Fibroblast of the aortic adventitia (primary cell): ENCODE measurements at places on chromosomes 3 and 15. TPM values are rescaled to one million over a fixed set of nuclear protein-coding genes. Genes with fewer than 3 reads are reported as not detected.

DNA sequence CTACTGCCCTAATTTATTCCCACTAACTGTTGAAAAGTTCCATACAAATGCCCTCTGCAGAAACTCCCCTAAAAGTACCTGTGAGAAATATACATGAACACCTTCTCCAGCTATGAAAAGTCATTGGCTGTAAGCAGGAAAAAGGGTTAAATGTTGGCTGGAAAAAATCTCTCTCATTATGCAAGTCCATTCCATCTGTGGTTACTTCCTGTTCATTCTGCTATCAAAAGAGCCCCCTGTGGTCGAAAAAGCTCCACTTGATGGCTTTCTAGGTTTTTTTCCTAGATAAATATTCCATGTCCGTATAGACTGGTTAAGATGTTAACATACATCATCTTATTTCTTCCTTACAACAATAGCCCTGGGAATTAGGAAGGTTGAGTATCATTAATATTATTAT is 56.2 kb upstream of the AKAP13 start:
- no peak for DNase-seq

GRCh38 chr3:105931500-105931899 is 62.7 kb upstream of the CBLB start:
- no peak for DNase-seq

GRCh38 chr3:46468753-46469600 is 4.3 kb upstream of the LTF start:
- DNase-seq, result no peak

The GP5 gene
- total RNA-seq, result 0.09 and 0.49 TPM in 2 replicates

- DNase-seq, result no peak
Measured at GRCh38 chr15:83850015-83850414, 196.1 kb downstream of the ADAMTSL3 start.

DNA sequence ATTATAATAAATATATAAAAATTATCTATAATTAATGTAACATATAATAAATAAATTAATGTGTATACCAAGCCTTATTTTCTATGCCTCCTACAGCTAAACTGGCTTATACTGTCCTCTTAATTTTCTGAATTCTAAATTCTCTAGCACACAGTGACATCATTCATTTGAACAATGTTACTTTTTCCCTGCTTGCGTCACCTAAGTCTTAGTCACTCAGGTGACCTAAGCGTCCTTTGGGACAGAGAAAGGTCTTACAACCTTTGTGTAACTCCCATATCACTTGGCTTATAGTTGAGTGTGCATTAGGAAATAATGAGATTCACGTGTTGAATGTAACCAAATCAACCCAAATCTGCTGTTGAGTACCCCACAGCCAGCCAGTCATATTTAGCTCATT is 48.5 kb upstream of the KCNMB2 start:
- DNase-seq, result no peak

The ZFAND6 gene
- 27.2 and 125 TPM in 2 replicates for total RNA-seq

- no peak for DNase-seq
Measured at GRCh38 chr15:35774653-35775052, 228.7 kb upstream of the DPH6 start.

- DNase-seq, result no peak
Measured at GRCh38 chr3:148367756-148368155, 329.9 kb upstream of the AGTR1 start.

The DPPA2 gene
- total RNA-seq, result not detected in 2 replicates

- DNase-seq, result no peak
Measured at GRCh38 chr3:142626971-142627370, 30.8 kb downstream of the PLS1 start.

The ADAMTS17 gene
- total RNA-seq, result 0.81 TPM in 1 of 2 replicates, not detected in the other

GRCh38 chr15:78075490-78076230 is 1.9 kb downstream of the TBC1D2B start:
- DNase-seq, result peak; percentile 93

The TMEM207 gene
- total RNA-seq, result not detected in 2 replicates

- DNase-seq, result no peak
Measured at GRCh38 chr15:33378866-33379480, 68.2 kb downstream of the RYR3 start.

The WWTR1 gene
- 54.7 and 205 TPM in 2 replicates for total RNA-seq

DNA sequence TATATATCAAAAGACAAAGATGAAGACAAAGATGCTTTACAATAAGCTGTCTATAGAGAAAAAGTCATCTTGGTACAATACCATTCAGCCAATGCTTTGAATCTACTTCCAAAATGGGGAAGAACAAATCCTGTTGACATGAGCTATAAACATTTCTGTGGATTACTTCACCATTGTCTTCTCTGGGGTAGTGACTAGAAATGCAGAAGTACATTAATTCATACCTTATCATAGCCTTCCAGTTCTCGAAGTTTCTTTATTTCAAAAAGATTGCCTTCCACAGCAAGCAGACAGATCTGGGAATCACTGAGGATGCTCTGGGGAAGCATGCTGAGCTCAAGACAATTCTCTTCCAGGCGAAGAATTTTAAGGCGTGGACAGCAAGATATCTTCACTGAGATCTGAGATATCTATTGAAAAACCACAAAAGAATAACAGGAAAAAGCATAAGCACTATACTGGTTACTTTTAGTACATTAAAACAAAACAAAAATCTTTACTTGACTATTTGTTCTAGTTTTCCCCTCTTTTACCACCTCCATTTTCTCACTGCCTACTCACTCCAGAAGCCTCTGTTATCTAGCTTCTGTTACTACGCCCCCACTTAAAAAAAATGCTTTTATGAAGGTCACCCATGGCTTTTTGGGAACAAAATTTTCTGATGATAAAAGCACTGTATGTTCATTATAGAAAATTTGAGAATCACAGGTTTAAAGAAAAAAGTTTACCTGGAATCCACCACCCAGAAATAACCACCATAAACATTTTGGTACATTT is 3.6 kb downstream of the LRRC57 start:
- DNase-seq, result no peak

The ADGRG7 gene
- not detected in 2 replicates for total RNA-seq

- no peak for DNase-seq
Measured at GRCh38 chr15:39445931-39446330, 134.9 kb upstream of the THBS1 start.

GRCh38 chr3:174198199-174198598 is 660.9 kb upstream of the NAALADL2 start:
- peak; percentile 37 for DNase-seq

The ITIH1 gene
- 1.3 TPM in 1 of 2 replicates, not detected in the other for total RNA-seq

- DNase-seq, result peak; percentile 11
Measured at GRCh38 chr15:65970937-65971740, 101.8 kb downstream of the RAB11A start.

GRCh38 chr15:63233667-63234423 is 43.6 kb upstream of the APH1B start:
- DNase-seq, result peak; percentile 91

The CHST2 gene
- total RNA-seq, result 5.0 and 14.4 TPM in 2 replicates

- peak; percentile 82 for DNase-seq
Measured at GRCh38 chr3:191141728-191142127, 57.3 kb upstream of the OSTN start.

The SLCO2A1 gene
- under 0.01 and 0.16 TPM in 2 replicates for total RNA-seq

The CHRM5 gene
- not detected in 2 replicates for total RNA-seq

- DNase-seq, result no peak
Measured at GRCh38 chr3:43010638-43011037, 31.5 kb downstream of the GASK1A start.

DNA sequence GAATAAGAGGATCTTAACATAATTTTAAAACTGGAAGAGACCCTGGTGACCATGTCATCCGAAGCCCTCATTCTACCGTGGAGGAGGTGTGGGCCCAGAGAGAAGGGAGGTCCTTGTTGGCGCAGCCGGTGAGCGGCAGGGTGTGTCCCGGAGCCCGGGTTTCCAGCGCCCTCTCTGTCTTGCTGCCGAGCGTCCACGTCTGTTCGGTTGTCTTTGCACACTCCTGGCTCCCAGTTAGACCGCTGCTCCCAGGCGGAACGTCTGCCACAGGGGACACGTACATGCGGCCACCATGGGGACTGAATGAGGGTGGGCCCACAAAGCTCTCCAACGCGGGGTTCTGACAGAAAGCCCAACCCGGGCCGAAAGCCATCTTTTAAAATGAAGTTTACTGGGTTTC is 6.6 kb upstream of the MUC4 start:
- DNase-seq, result no peak

GRCh38 chr3:179247289-179248015 is 3.5 kb downstream of the KCNMB3 start:
- no peak for DNase-seq

GRCh38 chr15:99433757-99434450 is 131.9 kb upstream of the MEF2A start:
- no peak for DNase-seq

- no peak for DNase-seq
Measured at GRCh38 chr15:50151476-50151875, 30.5 kb upstream of the SLC27A2 start.

DNA sequence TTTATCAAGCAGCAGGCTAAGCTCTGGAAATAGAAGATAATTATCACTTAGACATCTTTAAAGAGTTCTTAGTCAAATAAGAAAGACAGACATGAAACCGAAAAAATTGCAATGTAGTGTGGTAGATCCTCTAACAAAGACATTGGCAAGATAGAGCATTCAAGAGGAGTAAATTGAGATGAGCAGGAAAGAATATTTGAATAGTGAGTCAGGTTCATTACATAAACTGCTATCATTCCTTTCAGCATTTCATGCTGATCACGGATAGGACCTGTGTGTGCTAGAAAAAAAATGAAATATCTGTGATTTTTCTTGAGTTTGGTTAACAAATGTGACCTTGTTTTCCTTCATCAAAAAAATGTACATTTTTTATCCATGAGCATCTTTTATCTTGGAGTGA is 460.9 kb downstream of the OTOL1 start:
- DNase-seq, result no peak

The ACAN gene
- 2.0 and 3.3 TPM in 2 replicates for total RNA-seq

GRCh38 chr3:190026154-190026553 is 94.5 kb downstream of the P3H2 start:
- no peak for DNase-seq

The GALNT15 gene
- 10.9 and 22.0 TPM in 2 replicates for total RNA-seq

- peak; percentile 81 for DNase-seq
Measured at GRCh38 chr3:25592510-25592968, 72.2 kb downstream of the TOP2B start.

- DNase-seq, result peak; percentile 85
Measured at GRCh38 chr3:32045091-32045915, 61.1 kb upstream of the GPD1L start.
